ENCODE measurements at places on chromosomes 1 and 21.

GRCh38 chr1:215542301-215542700 lies 24.8 kb upstream of the KCTD3 start:
- DNase-seq, result no peak

DNA sequence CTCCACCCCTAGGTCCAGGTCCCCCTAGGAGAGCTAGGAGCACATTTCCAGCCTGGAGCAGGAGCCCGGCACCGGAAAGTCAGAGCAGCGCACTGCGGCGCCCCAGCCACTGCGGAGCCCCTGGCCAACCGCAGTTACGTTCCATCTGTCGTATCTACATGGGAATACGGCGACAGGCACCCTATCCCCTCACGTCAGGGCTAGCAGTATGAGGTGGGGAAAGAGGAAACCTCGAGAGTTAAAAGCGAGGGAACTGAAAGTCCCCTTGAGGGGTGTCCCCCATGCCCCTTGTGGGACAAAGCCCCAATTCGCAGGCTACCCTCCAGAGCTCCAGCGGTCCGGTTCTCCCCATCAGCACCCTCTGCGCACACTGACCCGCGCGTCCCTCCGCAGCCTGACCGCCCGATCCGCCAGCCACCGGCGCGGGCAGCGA lies 995 bp downstream of the COLGALT2 start:
- no peak for DNase-seq

GRCh38 chr1:109985247-109986053 lies 885 bp downstream of the AHCYL1 start:
- DNase-seq, result peak; percentile 39

DNA sequence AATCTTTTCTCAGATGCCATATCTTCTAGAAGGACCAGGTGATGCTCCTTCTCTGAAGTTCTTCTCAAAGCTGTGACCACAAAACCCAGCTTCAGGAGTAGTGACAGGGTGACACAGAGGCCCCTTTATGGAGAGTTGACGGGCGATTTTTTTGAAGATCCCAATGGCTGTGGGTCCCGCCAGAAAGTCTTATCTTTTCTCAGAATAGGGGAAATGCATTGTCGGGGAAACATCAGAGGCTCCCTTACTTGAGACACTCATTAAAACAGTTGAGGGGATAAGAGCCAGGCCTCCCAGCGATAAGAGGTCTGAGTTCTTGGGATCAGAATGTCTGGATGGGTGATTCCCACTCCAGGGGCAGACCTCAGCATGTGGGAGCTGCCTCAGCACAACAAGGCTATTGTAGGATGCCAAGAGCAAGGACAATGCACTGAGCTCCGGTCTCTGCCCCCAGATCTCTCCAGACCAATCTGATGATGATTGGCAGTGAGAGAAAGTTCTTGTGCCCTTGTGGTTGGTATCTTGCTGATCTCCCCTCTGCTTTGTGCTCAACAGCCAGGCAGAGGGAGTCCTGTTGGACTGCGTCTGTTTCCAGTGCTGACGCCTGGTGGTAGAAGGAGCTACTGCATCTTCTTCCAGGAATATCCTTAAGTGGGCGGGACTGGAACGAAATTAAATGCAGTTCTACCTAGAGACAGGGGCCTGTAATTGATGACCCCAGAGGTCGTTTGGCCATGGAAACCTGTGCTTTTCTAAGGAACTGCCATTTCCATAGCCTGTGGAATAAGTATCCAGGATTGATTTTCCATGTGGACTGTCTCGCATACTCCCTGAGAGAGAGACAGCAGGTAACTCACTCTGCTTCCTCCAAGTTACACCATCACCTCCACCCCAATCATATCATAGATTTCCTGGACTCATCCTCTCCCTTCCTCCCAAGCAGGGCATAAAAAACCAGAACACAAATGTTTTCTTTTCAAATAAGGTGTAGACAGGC lies 6.8 kb upstream of the ACKR1 start:
- peak; percentile 80 for DNase-seq

DNA sequence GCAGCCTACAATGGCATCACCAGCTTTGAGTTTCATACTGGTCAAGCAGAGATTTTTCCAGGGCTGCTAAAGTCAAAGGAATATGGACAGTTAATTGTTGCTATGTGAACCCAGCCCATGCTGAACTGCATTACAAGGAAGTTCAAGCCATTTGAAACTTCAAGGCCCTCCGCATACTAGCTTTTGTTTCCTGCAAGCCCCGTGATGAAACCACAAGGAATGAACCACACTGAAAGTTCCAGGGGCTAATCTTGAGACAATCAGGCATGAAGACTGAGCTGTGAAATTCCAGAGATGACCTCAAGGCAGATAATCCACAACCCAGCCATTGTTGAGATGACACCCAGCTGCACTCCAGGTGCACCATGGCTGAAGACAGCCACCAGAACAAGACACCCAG lies 180.8 kb downstream of the C1orf21 start:
- no peak for DNase-seq

GRCh38 chr1:194298007-194298598 lies 1111.7 kb upstream of the B3GALT2 start:
- no peak for DNase-seq

DNA sequence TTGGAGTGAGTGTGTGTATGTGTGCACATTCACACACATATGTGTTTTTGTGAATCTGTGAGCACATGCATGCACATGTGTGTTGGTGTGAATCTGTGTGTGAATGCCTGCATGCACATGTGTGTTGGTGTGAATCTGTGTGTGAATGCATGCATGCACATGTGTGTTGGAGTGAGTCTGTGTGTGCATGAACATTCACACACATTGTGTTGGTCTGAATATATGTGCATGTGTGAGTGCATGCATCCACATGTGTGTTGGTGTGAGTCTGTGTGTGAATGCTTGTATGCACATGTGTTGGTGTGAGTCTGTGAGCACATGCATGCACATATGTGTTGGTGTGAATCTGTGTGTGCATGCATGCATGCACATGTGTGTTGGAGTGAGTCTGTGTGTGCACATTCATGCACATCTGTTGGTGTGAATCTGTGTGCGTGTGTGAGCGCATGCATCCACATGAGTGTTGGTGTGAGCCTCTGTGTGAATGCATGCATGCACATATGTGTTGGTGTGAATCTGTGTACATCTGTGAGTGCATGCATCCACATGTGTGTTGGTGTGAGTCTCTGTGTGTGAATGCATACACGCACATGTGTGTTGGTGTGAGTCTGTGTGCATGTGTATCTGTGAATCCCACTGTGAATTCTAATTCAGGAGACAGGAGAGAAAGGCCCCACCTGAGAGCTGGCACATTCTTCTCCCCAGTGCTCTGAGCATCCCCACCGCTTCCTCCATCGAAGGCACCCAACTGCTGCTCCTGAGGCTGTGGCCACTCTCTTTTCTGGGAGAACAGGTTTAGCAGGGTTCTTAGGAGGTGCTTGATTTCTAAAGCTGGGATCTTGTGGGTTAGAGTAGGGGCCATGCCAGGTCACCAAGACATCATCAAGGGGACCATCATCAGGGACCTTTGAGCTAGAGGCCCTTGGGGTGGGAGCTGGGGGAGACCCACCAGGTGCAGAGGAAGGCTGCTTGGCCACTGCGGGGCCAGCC lies 117.5 kb upstream of the ARHGEF16 start:
- DNase-seq, result no peak

DNA sequence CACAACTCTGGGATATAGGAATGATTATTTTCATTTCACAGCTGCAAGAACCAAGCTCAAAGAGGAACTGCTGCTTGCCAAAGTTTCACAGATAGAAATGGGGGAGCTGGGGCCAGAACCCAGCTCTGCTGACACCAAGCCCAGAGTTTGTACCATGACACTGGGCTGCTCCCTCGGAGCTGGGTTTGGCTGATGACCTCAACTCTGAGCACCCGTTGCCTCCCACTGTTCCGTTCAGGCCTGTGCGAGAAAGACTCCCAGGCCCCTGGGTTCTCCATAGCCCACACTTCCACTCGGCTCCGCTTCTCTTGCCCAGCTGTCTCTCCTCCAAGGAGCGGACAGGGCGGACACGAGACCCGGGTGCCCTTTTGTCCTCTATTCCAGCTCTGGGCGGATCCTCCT lies 55.2 kb downstream of the NGF start:
- DNase-seq, result peak; percentile 43

DNA sequence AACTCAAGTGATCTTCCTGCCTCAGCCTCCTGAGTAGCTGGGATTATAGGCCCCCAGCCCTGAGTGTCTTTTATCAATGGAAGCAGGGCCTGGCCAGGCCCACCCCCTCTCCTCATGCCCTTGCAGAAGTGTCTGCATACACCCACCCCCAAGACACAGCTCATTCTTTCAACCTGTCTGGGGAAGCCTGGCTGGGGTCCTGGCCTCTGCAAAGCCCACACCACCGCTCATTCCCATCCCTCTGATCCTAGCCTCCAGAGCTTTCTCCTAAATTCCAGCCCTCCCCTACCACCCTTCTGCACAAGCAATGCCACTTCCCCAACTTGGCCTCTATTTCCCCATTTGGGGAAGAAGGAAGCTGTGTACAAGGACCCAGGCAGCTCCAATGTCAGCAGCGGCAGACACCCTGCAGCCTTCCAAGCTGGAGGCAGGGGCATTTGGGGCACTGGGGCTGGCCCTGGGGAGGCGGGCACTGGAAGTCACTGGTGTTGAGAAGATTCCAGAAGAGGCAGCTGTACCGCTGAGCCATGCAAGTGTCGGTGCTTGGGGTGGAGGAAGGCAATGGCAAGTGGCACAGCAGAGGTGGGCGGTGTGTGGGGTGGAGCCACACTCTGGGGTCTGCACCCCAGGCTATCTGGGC lies 33.7 kb upstream of the ARF1 start:
- DNase-seq, result no peak

DNA sequence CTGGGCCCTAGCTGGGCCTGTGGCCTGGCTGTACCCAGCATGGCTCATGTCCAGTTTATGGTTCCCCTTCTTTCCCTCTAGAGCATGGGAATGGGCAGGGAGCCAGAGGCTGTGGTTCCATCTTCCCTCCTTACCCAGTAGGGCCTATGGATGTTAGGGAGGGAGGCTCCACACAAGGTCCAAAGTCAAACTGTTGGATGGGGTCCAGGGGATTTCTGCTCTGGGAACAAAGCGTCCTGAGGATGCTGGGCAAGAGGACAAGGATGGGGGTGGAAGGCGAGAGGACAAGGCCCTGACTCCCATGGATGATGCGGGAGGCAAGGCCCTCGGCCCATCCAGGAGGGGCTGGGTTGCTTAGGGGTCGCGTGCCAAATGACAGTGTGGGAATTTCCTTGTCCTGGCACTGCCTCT lies 17.3 kb downstream of the CSF1 start:
- DNase-seq, result peak; percentile 98
